Right hindlimb (tissue), 1 donor: ENCODE measurements at places on chromosomes 5 and 9.

DNA sequence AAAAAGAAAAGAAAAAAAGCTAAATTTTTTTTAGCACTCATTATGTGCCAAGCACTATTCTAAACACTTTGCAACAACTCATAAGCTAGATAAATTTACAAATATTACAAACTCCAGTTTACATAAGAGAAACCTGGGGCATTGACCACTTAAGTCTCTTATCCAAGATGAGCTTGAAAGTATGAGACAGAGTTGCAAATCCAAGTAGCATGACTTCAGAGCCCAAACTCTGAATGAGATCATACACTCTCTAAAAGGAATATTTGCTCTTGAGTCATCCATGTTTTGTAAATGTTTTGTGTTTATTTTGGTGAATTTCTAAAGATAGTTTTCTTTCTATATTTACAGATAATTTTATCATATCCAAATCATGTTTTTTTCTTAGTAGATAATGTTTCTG is 4.0 kb upstream of the SHOC1 start:
- no peak for DNase-seq

DNA sequence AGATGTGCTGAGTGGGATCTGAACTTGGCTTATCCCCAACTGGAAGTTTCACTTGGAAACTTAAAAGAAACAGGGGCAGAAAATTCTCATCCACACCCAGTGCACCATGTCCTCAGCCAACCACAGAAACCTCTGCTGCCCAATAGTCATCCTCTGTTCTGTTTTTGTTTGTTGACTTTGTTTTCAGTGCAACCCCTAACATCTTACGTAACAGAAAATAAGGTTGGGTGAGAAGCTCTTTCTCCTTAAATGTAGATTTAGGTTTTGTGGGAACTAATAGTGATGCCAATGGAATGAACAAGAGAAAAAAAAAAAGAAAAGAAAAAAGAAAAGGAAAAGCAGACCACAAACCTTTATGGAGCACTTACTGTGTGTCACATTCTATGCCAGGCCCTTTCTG is 262.8 kb downstream of the PAPPA start:
- no peak for DNase-seq

DNA sequence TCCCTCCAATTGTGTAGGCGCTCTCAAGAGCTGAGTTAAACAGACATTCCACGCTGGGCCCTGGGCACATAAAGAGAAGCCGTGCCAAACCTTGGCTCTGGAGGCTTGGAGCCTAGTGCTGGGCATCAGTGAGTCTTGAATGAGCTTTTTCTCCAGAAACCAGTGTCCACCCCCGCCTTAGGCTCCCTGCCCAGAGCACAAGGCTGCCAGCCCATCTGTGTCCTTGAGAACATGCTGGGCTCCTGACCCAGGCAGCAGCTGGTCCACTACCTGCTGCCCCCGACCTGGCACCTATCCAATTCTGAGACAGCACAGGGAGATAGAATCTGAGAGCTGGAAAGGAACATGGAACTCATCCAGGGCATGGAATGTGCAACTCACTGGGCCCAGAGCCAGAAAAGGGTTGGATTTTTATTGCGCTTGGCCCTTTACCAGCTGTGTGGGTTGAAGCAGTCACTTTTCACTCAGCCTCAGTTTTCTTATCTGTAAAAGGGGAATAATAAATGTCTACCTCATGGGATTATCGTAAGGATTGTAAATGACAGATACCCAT is 92.4 kb upstream of the CPLX2 start:
- peak; percentile 27 for DNase-seq

DNA sequence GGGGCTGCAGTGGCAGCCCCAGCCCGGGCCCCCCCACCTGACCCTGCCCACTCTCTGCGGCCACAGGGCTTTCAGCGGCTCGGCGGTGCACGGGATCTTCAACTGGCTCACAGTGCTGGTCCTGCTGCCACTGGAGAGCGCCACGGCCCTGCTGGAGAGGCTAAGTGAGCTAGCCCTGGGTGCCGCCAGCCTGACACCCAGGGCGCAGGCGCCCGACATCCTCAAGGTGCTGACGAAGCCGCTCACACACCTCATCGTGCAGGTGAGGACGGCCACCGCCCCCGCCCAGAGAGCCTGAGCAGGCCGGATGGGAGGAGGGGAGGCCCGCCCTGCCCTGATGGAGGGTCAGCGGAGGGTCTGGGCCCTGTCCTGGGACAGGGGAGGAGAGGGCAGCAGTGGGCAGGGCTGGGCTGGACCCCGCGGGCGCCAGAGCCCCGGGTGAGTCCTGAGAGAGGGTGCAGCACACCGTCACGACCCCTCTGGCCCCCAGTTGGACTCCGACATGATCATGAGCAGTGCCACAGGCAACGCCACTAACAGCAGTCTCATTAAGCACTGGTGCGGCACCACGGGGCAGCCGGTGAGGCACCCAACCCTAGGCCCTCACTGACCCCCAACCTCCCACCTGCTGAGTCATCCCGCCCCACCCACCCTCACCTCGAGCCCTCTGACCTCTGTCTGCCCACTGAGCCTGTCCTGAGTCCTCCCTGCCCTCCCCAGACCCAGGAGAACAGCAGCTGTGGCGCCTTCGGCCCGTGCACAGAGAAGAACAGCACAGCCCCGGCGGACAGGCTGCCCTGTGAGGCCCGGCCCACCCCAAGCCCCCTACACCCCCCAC is 2.7 kb downstream of the SLC34A3 start:
- DNase-seq = no peak

DNA sequence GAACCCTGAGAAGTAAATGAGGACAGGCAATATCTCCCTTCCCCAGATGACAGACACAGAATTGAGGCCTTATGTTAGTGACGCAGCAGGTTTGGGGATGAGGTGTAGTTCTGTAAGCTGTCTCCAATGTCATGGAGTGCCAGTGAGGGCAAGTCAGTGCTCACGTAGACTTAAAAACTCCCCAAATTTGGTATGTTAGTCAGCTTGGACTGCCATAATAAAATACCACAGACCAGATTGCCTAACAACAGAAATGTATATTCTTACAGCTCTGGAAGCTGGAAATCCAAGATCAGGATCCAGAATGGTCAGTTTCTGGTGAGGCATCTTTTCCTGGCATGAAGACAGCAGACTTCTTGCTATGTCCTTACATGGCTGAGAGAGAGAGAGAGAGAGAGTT is 14.9 kb downstream of the FOXI1 start:
- DNase-seq = no peak

GRCh38 chr5:172901012-172901780 is 58.0 kb upstream of the RPL26L1 start:
- DNase-seq = no peak

- DNase-seq = no peak
Observed at GRCh38 chr9:99024959-99025358, 80.0 kb upstream of the TGFBR1 start.

- peak; percentile 40 for DNase-seq
Observed at GRCh38 chr9:19934301-19934871, 145.5 kb upstream of the SLC24A2 start.

DNA sequence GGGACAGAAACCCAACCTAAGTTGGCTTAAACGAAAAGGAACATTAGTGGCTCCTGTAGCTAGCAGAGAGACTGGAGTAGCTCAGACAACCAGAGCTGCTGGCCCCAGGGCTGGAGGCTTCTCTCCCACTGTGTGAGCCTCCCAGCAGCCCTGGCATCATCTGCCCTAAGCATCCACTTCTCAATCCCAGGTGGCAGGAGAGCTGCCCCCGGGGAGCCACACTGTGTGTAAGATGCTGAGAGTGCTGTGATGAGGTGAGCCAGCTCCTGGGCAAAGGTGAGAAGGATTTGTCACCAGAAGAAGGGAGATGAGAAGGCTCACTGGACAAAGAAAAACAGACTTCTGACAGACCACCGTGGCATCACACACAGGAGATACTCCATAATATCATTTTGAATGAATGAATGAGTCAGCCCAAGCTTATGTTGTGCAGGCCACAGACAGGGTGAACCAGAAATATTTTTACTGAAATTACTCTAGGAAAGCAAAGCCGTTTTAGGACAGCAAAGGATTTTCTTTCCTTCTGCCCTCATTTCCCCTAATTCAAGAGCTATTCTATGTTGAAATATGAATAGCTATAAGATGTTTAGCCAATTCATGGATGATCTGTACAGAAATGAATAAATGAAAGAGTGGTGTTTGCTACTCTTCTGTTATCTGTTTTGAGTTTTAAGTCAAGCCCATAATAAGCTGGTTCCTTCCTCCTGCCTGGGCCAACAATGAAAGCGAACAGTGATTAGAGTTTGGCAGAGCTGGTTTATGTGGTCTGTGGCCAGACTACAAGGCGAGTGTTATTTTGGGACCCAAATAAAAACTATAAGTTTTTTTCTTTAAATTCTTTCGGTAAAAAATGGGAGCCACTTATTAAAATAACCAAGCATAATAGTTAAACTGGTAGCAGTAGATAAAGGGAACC is 57.4 kb upstream of the ECM2 start:
- no peak for DNase-seq

DNA sequence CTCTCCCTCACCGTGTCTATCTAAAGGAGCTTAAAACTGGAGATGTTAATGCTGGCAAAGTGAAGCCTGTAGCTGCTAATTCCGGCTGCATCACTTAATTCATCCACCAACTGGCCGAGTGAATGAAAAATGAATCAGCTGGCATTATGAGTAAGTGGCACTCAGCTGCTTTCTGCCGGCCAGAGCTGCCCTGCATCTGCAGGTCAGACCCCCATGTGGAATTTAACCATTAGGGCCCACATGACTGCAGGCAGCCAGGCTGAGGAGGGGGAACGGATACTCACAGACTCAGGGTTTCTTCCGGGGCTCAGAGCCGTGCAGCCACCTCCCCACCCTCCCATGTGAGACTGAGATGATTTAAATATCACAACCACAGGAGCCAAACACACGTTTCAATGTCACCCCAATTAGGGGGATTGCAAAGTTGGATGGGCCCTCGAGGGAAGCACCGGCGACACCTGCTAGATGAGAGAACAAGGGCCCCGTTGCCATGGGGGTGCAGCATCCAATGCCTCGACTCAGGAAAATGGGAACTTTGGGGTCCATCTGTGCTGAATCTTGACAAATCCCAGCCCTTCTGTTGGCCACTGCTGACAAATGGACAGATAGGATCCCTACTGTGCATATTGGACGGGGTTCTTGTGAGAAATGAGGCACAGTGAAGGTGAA is 115.6 kb upstream of the ALDH1B1 start:
- no peak for DNase-seq

GRCh38 chr5:36908544-36909260 is 32.1 kb downstream of the NIPBL start:
- no peak for DNase-seq

DNA sequence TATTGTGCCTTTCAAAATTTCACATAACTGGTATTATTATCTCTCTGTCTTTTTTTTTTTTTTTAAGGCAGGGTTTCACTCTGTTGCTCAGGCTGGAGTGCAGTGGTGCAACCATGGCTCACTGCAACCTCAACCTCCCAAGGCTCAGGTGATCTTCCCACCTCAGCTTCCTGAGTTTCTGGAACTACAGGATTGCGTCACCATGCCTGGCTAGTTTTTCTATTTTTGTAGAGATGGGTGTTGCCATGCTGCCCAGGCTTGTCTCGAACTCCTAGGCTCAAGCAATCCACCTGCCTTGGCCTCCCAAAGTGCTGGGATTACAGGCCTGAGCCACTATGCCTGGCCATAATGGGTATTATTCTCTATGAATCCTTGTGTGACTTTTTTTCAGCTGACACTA is 402.3 kb upstream of the SMARCA2 start:
- DNase-seq = no peak

GRCh38 chr5:174093123-174093522 is 47.6 kb downstream of the NSG2 start:
- DNase-seq = no peak

GRCh38 chr5:114822863-114823262 is 346.8 kb downstream of the TRIM36 start:
- no peak for DNase-seq

DNA sequence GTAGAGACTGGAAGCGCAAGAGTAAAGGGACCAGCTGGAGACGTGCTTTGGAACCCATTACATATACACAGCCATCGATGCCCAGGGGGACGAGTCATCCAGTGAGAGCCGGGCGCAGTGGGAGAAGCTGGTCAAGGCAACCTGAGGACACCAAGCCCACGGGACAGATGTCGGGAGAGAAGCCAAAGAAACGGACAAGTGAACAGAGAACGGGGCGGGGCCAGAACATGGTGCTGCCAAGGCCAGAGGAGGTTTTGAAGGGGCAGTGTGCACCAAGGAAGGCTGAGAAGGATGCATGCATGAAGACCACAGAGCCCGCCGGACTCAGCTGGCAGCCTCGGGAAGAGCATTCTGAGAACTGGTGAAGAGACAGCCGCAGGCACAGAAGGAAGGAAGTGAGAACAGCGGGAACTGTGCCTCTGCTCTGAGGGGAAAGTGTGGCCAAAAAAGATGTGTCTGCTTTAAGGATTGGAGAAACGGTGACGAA is 20.3 kb downstream of the CAMSAP1 start:
- no peak for DNase-seq
